B cell (primary cell): ENCODE measurements at places on chromosomes 11 and 22. TPM values are rescaled to one million over a fixed set of nuclear protein-coding genes. Genes with fewer than 3 reads are reported as not detected.

MMP11 gene
- 19.0 and 21.7 TPM in 2 replicates for polyA plus RNA-seq

RIMBP3C gene
- 0.10 and 0.22 TPM in 2 replicates for polyA plus RNA-seq

GRCh38 chr11:72736452-72737069, 15.6 kb downstream of the ARAP1 start:
- peak overlapping the region; percentile 99 for H3K27ac ChIP-seq
- peak; percentile 87 for DNase-seq
- H3K27me3 ChIP-seq, result no peaks in the 10 kb centered on the region
- peaks cover 87% of the 10 kb centered on the region for H3K4me1 ChIP-seq

- no peaks in the 10 kb centered on the region for H3K36me3 ChIP-seq
- no peak for DNase-seq
- no peak overlapping the region for H3K4me3 ChIP-seq
- H3K27ac ChIP-seq, result no peak overlapping the region
- peaks cover 8% of the 10 kb centered on the region for H3K4me1 ChIP-seq
Measured at GRCh38 chr22:35467681-35468434, 67.9 kb downstream of the MCM5 start.

- no peak overlapping the region for H3K4me3 ChIP-seq
- peaks cover 26% of the 10 kb centered on the region for H3K27me3 ChIP-seq
- peaks cover 2% of the 10 kb centered on the region for H3K4me1 ChIP-seq
- no peaks in the 10 kb centered on the region for H3K36me3 ChIP-seq
Measured at GRCh38 chr22:38087855-38088254, 3.9 kb upstream of the SLC16A8 start.

GRCh38 chr22:21937821-21938070, 14.9 kb downstream of the PPM1F start:
- H3K4me3 ChIP-seq, result peak overlapping the region; percentile 63
- no peak overlapping the region for H3K27ac ChIP-seq
- peaks cover 55% of the 10 kb centered on the region for H3K4me1 ChIP-seq
- no peaks in the 10 kb centered on the region for H3K27me3 ChIP-seq

- H3K36me3 ChIP-seq, result no peaks in the 10 kb centered on the region
- no peak overlapping the region for H3K27ac ChIP-seq
- H3K27me3 ChIP-seq, result no peaks in the 10 kb centered on the region
- DNase-seq, result no peak
- no peaks in the 10 kb centered on the region for H3K4me1 ChIP-seq
Measured at GRCh38 chr11:76761718-76762355, 21.3 kb upstream of the TSKU start.

DNA sequence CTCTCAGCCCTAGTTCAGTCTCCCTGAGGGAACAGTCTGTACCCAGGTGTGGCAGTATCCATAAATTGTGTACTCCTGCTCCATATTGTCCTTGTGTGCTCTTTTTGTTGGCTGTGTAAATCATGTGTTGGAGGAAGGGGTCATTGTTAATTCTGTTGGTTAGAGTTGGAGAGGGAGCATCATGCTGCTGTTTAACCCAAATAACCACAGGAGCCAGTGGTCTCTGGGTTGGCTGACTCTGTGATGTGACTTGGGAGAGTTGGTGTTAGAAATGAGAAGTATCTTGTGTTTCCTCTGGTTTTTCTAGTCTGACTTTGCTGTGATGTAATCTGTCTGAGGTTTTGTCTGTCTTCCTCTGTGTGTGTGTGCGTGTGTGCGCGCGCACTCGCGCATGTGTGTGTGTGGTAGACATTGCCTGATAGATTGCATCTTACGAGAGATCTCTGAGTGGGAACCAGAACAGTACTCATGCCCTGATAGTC, 30.5 kb downstream of the CTNND1 start:
- H3K4me3 ChIP-seq, result peak overlapping the region; percentile 36
- H3K4me1 ChIP-seq, result peaks cover 53% of the 10 kb centered on the region
- DNase-seq, result peak; percentile 94

CACNA1I gene
- 0.07 and 0.35 TPM in 2 replicates for polyA plus RNA-seq

GRCh38 chr11:73965076-73965763, 14.4 kb downstream of the DNAJB13 start:
- H3K36me3 ChIP-seq, result no peaks in the 10 kb centered on the region
- H3K27me3 ChIP-seq, result no peaks in the 10 kb centered on the region
- no peak overlapping the region for H3K27ac ChIP-seq
- no peak for DNase-seq
- H3K4me3 ChIP-seq, result no peak overlapping the region

DNAJB13 gene
- polyA plus RNA-seq, result 0.27 TPM in 1 of 2 replicates, not detected in the other

- no peak for DNase-seq
- H3K36me3 ChIP-seq, result no peaks in the 10 kb centered on the region
- H3K27me3 ChIP-seq, result no peaks in the 10 kb centered on the region
- no peak overlapping the region for H3K27ac ChIP-seq
Measured at GRCh38 chr11:108518581-108518980, 20.4 kb upstream of the POGLUT3 start.

MAP6 gene
- polyA plus RNA-seq, result 0.12 and 0.54 TPM in 2 replicates

DNA sequence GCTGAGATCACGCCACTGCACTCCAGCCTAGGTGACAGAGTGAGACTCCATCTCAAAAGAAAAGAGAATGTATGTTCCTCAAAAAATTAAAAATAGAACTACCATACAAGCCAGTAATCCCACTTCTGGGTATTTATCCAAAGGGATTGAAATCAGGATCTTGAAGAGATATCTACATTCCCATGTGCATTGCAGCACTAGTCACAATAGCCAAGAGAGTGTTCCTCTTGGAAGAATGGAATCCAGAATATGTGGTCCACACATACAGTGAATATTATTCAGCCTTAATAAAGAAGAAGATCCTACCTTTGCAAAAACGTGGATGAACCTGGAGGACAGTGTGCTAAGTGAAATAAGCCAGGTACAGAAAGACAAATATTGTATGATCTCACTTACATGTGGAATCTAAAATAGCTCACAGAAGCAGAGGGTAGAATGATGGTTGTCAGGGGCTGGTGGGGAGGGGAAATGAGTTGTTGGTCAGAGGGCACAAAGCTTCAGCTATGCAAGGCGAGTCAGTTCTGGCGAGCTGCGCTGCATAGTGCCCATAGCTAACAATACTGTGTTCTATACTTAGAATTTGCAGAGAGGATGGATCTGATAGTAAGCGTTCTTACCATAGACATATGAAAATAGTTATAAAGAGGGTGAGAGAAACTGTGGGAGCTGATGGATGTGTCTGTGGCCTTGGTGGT, 32.1 kb downstream of the GRIK4 start:
- no peak overlapping the region for H3K27ac ChIP-seq
- no peak for DNase-seq
- H3K4me1 ChIP-seq, result peaks cover 68% of the 10 kb centered on the region

DNA sequence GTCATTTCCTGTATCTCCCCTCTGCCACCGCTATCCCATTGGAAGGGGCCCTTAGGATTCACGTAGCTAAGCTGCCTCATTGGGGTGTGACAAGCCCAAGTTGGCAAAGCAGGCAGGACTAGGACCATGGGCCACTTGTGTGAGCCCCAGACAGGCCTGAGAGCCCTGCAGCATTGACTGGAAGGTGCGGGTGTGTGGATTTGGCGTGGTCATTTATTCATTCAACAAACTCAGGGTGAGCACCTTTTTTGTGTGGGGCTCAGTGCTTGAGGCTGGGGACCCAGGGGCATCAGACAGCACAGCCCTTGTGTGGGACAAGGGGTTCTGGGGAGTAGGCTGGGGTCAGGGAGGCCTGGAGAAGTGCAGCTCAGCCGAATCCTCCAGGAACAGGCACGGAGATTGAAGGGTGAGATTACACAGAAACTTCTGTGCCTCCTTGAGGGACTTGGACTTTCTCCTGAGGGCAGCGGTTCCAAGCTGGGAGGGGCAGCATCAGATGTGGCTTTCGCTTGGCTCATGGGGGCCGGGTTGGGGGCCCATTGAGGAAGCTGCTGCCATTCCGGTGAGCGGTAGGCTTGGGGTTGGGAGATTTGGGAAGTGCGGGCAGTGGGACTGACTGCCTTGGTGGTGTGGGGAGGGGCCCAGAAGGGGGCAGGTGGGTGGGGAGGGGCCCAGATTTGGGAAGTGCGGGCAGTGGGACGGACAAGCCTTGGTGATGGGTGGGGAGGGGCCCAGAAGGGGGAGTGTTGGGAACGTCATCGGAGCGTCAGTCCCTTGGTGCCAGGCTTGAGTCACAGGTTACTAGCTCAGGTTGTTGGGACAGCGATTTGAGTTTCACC, 11.9 kb downstream of the MGAT3 start:
- H3K36me3 ChIP-seq, result no peaks in the 10 kb centered on the region
- no peak overlapping the region for H3K27ac ChIP-seq
- no peak for DNase-seq
- no peaks in the 10 kb centered on the region for H3K27me3 ChIP-seq
- H3K4me1 ChIP-seq, result peaks cover 64% of the 10 kb centered on the region

KRTAP5-11 gene
- polyA plus RNA-seq, result not detected in 2 replicates

GRCh38 chr11:67349457-67349856, 3.9 kb downstream of the POLD4 start:
- peaks cover 70% of the 10 kb centered on the region for H3K4me1 ChIP-seq
- no peak overlapping the region for H3K4me3 ChIP-seq
- H3K36me3 ChIP-seq, result no peaks in the 10 kb centered on the region
- DNase-seq, result no peak
